ENCODE measurements at places on chromosomes 6 and 20.

DNA sequence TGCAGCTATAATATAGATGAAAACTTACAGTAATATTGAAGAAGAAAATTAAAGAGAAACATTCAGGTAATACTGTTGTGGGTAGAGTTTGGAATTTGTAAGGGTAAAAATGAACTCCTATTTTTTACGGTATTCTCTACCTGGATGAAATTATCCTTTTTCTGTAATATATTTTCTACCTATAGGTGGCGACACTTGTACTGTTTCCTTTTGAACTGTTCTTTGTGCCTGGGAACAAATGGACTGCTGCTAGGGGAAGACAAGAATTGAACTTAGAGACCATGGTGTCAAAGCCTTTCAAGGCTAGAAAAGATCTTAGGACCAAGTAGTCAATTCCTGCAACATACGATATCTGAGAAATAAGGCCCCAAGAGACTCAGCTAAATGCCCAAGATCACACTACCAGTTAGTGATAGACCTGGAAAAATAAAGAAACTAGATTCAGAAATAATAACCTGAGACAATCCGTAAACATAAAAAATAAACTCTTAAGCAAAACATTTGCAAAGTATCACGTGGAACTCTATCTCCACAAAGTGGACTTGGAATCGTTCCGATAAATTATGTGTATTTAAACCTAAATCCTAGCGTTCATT, 383.8 kb downstream of the TFAP2A start:
- DNase-seq: no peak

- no peak for DNase-seq
Measured at GRCh38 chr6:79313254-79313653, 78.8 kb upstream of the HMGN3 start.

DNA sequence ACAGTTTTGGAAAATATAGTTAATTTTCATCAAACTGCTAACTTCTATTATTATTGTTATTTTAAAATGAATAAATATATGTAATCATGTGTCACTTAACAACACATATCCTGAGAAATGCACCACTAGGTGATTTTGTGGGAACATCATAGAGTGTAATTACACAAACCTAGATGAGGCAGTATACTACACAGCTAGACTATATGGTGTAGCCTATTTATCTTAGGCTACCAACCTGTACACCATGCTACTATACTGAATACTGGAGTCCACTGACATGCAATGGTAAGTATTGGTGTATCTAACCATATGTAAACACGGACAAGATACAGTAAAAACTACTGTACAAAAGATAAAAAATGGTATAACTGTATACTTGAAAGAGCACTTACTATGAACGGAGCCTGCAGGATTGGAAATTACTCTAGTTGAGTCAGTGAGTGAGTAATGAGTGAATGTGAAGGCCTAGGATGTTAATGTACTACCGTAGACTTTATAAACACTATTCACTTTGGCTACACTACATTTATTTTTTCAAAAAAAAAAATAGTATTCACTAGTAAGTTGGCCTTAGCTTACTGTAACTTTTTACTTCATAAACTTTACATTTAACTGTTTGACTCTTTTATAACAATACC, 72.4 kb downstream of the ASCC3 start:
- no peak for DNase-seq

- no peak for DNase-seq
Measured at GRCh38 chr6:43934183-43934802, 164.3 kb downstream of the VEGFA start.

DNA sequence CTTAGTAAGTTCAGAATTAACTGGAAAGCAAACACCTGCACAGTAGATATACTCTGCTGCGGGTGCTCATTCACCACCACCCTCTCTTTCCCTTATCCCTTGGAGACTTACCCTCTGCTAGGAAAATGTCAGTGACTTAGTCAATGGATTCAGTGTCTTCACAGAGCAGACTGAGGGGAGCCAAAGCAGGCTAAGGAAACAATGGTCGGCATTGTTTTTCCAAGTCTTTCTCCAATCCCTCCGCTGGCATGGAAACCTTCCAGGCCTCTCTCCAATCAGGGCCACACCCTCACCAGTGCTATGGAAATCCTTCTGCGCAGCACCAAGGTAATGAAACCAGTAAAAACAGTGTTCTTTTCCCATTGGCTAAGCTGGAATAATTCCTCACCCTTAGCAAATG, 531.2 kb downstream of the TFAP2B start:
- no peak for DNase-seq

- DNase-seq: no peak
Measured at GRCh38 chr6:99011151-99011550, 63.4 kb upstream of the FBXL4 start.

DNA sequence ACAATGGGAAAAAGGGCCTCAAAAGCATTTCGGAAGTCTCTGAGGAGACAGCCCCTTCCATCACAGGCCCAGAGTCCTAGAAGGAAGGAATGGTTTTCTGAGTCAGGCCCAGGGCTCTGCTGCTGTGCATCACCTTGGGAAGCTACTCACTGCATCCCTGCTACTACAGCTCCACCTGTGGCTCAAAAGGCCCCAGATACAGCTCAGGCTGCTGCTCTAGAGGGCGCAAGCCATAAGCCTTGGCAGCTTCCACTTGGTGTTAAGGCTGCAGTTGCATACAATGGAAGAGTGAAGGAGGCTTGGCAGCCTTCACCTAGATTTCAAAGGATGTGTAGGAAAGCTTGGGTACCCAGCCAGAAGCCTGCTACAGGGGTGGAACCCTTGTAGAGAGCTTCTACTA, 54.8 kb downstream of the MEI4 start:
- no peak for DNase-seq

GRCh38 chr6:63926950-63927927, 291.6 kb downstream of the PHF3 start:
- no peak for DNase-seq

DNA sequence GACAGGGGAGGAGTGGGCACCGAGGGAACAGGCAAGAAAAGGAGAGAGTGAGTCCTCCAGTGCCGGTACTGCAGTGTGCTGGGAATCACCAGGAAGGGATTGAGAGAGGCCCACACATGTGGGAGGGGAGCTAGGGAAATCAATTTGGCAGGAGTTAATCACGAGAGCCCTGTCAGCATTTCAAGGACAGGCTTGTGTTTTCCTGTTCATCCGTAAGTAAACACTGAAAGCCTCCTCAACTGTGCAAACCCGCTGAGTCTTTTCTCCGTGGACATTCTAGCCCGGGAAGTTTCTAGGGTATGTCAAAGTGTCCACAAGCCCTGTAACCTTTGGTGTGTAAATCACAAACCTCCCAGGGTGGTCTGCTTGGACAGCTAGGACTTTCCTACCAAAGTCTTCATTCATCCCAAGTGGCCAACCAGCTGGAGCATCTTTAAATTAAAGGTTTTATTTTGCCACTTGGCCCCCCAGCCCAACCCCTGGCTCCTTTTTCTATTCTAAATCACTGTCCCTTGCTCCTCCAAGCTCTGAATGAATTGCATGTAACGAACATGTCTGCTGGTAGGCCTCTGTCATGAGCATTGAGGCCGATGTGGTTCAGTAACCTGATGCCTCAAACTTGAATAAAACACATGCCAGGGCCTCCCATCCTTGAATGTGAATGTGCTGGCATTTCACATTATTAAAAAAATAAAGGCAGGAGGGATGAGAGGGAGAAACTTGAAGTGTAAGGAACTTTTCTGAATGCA, 149.1 kb downstream of the ZNF217 start:
- no peak for DNase-seq

- no peak for DNase-seq
Measured at GRCh38 chr20:21513881-21514540, at the start of gene NKX2-2. NKX2-2 (minus strand) TSS chr20:21514064; CDS start chr20:21513669, 395 bp downstream.

DNA sequence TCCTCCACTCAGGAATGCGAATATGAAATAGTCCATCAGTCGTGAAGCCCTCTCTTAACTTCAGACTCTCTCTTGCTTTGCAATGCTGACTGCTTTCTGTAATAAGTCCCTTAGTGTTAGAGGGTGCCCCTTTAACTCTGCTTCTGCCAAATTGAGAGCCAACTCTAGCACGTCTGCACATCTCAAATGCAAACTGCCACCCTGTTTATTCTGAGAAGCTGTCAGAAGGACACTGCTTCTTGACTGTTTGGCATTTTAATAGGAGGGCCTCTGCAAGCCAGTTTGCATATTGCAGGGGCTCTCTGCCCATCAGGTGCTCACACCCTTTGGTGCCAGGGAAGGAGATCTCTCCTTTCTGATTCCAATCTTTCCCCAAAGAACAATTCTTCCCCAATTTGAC, 589.8 kb upstream of the CDH4 start:
- DNase-seq: no peak

DNA sequence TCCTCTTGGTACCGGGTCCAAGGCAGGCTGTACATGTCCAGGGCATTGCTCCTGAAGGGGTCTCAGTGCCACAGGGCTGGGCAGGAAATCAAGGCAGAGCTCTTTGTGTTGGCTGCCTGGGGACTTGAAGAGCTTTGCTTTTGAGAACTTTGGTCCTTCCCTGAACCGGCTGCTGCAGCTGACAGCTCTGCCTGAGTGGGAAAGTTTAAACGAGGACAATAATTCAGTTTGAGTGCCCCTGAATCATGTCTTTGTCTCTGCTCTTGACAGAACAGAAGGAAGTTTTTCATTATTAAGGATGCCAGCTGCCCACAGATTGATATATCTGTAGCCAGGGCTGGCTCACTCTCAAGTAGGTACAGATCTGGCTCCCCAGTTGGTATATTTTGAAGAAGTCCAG, 56.1 kb downstream of the ANKRD6 start:
- no peak for DNase-seq

DNA sequence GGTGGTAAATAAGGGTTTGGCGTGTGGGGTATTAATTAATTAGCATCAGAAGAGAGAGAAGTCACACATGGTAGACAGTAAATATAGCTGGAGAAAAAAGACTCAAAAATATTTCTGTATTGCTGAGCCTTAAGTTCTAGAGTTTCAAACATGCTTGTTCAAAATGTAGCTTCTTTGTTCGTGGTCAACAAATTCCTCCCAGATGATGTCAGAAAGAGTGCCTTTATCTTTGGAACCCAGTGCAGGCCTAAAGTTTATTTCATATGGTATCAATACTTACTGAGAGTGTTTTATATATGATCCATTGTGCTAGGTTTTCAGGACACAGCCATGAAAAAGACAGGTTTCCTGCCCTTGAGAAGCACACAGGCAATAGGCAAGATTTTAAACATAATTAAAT, 18.3 kb downstream of the MARCKS start:
- DNase-seq: no peak

DNA sequence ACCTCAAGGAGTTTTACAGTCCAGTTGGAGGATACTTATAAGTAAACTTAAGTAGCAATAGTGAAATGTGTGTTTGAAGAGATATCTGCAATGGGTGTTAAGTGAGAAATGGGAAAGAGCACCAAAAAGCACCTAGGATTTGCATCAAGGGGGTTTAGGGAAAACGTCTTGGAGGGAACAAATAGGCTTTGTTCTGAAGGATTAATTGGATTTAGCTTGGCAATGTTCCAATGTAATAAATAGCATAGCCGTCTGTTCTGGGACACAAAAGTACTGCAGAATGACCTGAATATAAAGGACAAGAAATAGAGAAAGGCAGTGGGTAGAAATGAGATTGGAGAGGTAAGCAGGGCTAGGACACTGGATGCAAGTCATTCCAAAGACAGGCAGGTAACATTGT, 2.8 kb upstream of the MYO6 start:
- no peak for DNase-seq

DNA sequence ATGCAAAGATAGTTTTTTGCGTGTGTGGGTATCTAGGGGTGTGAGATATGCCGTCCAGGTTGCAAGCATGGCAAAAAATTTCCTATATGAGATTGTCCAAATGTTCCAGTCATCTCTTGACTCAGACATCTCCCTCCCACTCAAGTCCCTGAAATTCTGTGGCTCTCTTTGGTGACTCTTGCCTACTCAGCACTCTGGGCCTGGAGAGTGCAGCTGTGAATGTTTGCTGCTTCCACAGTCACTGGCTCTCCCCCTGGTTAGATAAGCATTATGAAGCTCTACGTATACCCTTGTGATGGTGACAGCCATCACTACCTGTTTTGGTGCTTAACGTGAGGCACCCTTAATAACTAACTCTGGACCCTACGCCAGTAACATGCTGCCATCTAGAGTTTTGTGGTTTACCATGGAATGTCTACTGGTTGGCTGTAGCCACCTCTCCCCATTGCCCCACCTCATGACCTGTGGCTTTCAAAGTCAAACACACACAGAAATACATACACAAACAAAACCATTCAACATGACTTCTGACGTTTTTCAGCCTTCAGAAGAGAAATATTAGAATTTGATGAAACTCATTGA, 621.9 kb upstream of the CITED2 start:
- DNase-seq: no peak

- DNase-seq: no peak
Measured at GRCh38 chr6:56771189-56771588, 128.5 kb upstream of the DST start.

DNA sequence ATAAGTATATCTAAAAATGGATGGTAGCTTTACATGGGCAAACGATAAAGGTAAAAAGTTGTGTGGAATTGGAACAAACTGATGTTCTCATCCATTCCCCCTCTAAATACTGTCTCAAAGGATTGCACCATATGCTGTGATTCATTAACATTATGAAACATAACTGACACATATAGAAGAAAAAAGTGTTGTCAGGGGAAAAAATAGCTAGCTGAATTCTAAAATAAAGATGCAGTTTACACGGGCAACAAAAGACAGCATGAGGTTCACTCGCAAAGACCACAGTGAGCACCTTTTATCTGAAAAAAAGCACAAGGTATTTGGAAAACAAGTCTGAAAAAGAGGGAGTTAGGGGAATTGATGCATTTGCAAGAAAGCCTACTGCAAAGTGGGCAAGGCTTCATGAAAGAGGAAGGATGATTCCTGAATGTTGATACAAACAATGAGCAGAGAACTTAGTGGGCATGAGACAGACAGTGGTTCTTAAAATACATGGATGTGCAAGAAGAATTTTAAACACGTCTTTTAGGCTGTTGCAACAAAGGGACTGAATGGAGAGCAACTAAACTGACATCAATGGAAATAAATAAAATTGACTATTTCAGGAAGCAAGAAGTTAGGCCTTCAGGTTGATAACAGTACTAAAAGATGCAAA, 280.9 kb downstream of the KIF16B start:
- no peak for DNase-seq

GRCh38 chr6:137550535-137550934, 56.3 kb upstream of the OLIG3 start:
- no peak for DNase-seq

DNA sequence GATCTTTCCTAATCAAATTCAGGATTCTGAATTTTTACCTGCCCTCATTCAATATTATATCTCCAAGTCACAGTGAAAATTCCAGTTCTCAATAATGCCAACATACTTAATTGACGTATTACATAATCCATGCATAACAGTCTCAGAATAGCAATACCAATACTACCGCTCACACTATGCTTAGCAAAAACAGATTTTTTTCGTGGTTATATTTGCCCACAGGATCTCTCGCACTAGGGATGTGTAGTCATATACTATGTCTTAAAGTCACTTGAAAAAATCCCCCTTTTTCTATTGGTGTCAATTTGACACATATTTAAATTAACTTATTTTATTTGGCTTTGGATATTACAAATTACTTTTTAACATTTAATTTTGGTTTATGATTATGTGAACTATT, 323.1 kb upstream of the SLC35B3 start:
- DNase-seq: no peak

GRCh38 chr6:134651519-134651918, 298.4 kb downstream of the ALDH8A1 start:
- no peak for DNase-seq
